ENCODE measurements at places on chromosomes 4 and X. TPM values are rescaled to one million over a fixed set of nuclear protein-coding genes. Genes with fewer than 3 reads are reported as not detected.

GRCh38 chr4:10738826-10739489 is 54.4 kb upstream of the CLNK start:
- no peaks in the 10 kb centered on the region for H3K36me3 ChIP-seq
- H3K4me1 ChIP-seq = no peaks in the 10 kb centered on the region
- H3K27ac ChIP-seq = no peak overlapping the region
- no peaks in the 10 kb centered on the region for H3K27me3 ChIP-seq
- no peak overlapping the region for H3K4me3 ChIP-seq

- no peak for DNase-seq
- H3K4me3 ChIP-seq = peak overlapping the region; percentile 78
- no peaks in the 10 kb centered on the region for H3K27me3 ChIP-seq
- peak overlapping the region; percentile 87 for H3K27ac ChIP-seq
- H3K36me3 ChIP-seq = no peaks in the 10 kb centered on the region
These were observed 2.0 kb downstream of the PRKX start for GRCh38 chrX:3711331-3711917.

DNA sequence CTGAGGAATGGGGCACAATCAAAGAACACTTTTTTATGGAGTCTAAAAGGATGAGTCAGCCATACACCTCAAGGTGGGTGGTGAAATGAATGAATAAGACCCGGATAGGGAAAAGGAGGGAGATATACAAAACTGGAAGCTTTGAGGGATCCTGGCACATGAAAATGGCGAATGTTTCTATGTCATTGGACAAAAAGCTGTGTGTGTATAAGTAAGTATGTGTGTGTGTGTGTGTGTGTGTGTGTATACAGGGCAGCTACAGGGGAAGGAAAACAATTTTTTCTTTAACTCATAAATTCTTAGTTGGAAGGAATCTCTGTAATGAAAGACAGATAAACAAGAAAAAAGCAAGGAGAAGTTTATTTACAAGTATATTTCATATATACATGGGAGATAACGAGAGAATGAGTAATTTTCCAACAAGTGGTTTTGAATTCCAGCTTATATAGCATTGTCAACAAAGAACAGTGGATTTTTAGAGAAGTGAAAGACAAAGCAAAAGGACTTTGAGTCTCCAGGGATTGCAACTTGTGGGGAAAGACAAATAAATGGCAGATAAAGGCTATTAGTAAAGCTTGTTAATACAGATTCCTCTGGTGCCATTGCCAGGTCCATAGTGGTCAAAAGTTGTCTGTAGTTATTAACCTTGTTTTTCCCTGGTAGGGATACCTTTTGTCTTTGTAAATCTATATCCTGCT is 99.7 kb downstream of the MMRN1 start:
- no peak overlapping the region for H3K27ac ChIP-seq
- no peaks in the 10 kb centered on the region for H3K36me3 ChIP-seq
- DNase-seq = no peak
- no peaks in the 10 kb centered on the region for H3K27me3 ChIP-seq
- no peaks in the 10 kb centered on the region for H3K4me1 ChIP-seq

Gene ARL9
- total RNA-seq = 1.4 TPM

All from suprapubic skin (tissue), 4 donors.